ENCODE measurements at places on chromosomes 12 and 14.

DNA sequence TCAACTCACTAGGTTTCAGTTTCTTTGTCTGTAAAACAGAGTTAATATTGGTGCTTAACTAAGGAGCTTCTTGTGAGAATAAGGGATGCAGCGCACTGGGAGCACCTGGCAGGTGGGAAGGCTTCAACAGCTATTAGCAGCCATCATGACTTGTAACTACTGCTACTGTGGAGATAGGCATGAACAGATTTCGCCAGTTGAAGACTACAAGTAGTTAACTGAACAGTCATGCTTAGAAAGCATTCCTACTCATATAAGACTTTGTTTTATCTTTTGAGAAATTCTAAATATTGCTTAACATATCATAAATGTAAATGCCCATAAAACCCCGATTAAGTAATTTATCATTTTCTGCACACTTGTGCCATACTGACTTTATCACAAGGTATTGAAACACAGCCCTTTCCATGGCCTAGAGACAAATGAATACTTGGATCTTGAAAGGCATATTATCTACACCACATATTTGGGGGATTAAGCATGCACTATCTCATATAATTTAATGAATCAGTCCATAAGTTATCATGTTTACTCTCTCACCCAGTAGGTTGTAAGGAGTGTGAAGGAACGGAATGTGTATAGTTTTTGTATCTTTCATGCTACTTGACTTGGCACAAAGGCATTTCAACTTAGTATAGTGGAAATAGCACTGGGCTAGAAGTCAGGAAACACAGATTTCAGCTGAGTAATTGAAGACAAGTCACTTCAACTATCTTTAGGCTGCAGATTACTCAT is 16.1 kb downstream of the NTN4 start:
- no peak for DNase-seq

DNA sequence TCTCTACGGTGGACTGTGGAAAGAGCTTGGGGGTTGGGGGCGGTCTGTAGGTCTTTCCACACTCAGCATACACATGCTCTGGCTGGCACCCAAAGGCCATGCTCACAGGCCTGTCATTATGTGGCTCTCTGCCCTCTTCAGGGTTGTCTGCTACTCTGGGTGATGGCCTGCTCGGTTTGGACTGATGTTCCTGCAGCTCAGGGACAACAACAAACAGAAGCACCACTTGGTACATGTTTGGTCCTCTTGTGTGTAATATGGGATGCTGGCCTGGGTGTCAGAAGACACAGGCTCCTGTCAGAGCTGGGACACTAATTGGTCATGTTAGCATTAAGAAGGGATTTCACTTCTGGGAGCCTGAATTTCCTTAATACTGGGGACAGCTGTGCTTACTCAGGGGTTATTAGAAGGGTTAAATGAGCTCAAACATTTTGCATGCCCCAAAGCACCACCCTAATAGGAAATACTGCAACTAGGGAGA is 32.7 kb upstream of the SELPLG start:
- no peak for DNase-seq

GRCh38 chr12:19120795-19121194 is 8.7 kb upstream of the PLEKHA5 start:
- no peak for DNase-seq

DNA sequence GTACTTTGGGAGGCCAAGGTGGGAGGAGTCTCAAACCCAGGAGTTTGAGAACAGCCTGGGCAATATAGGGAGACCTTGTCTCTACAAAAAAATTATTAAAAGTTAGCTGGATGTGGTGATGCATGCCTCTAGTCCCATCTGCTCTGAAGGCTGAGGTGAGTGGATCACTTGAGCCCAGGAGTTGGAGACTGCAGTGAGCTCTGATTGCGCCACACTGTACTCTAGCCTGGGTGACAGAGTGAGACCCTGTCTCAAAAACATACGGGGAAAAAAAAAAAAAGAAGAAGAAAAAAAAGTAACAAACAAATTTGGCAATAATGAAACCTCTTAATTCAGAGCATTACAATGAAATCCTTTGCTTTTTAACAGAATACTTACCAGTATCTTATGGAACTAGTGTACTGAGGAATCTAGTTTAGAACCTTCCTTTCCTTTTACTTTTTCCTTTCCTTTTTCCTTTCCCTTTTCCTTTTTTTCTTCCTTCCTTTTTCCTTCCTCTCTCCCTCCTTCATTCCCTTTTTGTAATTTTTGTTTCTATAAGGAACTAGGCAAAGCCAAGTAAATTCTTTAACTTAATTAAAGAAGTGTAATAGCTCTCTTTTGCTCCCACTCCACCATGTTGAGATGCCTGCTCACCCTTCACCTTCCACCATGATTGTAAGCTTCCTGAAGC is 12.2 kb upstream of the CNOT2 start:
- DNase-seq = no peak

- no peak for DNase-seq
Measured at GRCh38 chr14:79413734-79414428, 797.4 kb downstream of the DIO2 start.
